ENCODE measurements at places on chromosomes 5 and 9. TPM values are rescaled to one million over a fixed set of nuclear protein-coding genes. Genes with fewer than 3 reads are reported as not detected.

DNA sequence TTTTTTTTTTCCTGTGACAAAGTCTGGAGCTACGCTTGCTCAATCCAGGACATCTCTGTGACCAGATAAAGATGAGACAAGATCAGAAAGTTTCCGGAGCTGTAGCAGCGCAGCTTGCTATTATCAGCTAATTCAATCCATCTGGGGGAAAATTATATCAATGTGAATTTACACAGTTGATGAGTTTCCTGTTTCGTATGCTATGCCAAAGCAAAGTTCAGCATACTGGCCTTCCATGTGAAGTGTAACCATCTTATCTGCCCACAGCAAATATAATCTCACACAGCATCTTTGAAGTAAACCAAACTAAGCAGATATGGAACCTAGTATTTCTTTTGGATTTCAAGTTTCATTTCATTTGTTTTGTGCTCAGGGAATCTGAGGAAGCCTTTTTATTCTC lies 1767.7 kb downstream of the EFNA5 start:
- H3K27ac ChIP-seq = no peak overlapping the region
- no peaks in the 10 kb centered on the region for H3K27me3 ChIP-seq
- no peak for DNase-seq

LHX6 gene
- total RNA-seq = not detected

- no peaks in the 10 kb centered on the region for H3K27me3 ChIP-seq
- no peak for DNase-seq
- H3K27ac ChIP-seq = no peak overlapping the region
Measured at GRCh38 chr9:32841314-32841713, 58.0 kb downstream of the TMEM215 start.

DNA sequence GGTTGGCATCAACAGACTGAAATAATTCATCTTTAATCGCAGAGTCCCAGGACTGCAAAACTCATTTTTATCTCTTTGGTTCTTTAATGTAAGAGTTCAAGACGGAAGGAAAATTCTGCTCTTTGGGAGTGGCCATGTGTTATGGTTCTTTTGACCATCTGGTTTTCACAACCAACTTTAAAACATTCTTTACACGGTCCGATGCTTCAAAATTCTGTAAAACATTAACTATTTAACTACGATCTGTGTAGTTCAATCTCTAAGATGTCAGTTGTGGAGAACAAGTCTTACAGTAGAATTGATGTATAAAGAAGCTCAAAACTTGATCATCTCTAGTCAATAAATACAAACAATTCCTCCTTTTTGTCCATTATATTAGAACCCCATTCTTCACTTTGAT lies 83.0 kb downstream of the CMYA5 start:
- no peaks in the 10 kb centered on the region for H3K27me3 ChIP-seq
- no peaks in the 10 kb centered on the region for H3K36me3 ChIP-seq
- H3K27ac ChIP-seq = no peak overlapping the region
- H3K4me1 ChIP-seq = no peaks in the 10 kb centered on the region
- no peak for DNase-seq

SEMA6A gene
- 1.9 TPM for total RNA-seq
